ENCODE measurements at places on chromosomes 3 and 15.

- no peak for DNase-seq
These were observed 51.5 kb downstream of the BDH1 start for GRCh38 chr3:197504229-197504628.

DNA sequence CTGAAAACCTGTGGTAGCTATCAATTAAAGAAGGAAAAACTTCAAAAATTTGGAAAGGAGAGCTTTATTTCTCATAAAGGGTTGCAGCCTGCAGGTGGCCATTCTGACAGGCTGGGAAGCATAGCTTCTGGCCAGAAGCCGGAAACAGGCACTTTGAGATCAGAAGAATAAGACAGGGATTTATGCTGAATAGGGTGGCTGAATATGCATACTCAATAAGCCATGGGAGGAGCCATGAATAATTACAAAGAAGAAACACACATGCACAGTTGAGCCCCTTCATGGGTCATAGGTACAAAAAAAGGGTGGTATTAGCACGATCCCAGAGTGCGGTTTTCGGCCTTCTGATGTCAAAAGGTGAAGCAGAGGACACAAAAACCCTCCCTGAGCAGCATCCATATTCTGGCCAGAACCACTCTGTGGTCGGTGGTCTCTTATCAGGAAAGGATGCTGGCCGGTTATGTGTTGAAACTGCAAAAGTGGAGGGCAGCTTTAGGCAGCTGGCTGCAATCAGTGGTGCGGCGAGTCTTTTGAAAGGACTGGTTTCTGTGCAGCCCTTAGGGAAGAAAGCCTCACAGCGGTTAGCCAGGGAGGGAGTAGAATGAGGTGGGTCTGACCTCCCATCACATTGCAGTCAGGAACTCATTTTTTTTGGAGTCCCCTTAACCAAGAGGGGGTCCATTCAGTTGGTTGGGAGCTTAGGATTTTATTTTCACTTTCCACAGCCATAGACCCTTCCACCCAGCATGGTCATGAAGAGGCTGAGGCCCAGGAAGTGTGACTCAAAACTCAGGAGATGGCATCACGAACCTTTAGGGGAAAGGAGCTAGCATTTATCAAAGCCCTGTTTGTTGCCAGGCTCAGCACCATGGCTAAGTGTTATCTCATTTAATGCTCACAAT is 34.7 kb upstream of the CCDC174 start:
- DNase-seq: no peak

GRCh38 chr3:14762701-14763100 is 56.1 kb upstream of the FGD5 start:
- DNase-seq: no peak

DNA sequence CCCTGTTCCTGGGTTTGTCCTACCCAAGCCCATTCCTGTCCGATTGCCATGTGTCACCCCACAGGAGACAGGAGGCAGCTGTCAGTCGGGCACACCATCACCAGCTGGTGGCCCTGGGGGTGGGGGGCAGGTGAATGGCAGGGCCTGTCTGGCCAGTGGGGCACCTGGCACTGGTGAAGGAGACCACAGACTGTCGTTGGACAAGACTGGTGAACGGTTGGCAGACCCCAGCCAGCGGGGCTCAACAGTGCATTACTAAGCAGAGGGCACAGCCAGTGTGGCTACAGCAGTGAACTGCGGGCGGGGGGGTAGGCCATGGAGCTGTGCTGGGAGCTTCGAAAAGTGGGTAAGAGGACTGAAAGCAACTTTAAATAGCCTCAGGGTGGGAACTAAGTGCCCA is 2.1 kb downstream of the SEMA7A start:
- DNase-seq: no peak

- no peak for DNase-seq
These were observed 63.3 kb downstream of the ABTB1 start for GRCh38 chr3:127735767-127736693.

- no peak for DNase-seq
These were observed 67.2 kb upstream of the SIAH2 start for GRCh38 chr3:150830094-150830681.

All from neural crest cell (in vitro differentiated cells).